Effector CD4-positive, alpha-beta T cell (primary cell): ENCODE measurements at places on chromosomes 7 and 10.

GRCh38 chr7:17902599-17902998 lies 37.7 kb downstream of the SNX13 start:
- no peak for DNase-seq

- no peak for DNase-seq
Measured at GRCh38 chr10:89373916-89374711, 3.7 kb upstream of the IFIT1B start.

DNA sequence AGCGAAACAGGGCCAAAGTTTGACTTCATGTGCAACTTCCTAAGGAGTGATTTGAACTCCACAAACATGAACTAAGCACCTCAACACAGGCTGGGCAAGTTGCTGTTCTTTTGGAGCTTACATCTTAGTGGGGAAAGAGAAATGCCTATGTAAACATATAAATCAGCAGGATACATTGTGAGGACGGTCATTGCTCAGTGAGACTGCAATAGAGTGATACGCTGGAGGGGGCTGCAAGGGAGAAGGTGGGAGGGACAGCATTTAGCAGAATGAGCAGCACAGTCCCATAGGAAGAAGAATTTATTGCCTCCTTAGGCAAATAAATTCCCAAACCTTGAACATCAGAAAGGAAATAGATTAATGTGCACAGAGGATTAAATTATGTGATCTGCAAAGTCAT lies 90.0 kb downstream of the EGFR start:
- no peak for DNase-seq

- no peak for DNase-seq
Measured at GRCh38 chr10:78292250-78292981, 258.8 kb downstream of the RPS24 start.

DNA sequence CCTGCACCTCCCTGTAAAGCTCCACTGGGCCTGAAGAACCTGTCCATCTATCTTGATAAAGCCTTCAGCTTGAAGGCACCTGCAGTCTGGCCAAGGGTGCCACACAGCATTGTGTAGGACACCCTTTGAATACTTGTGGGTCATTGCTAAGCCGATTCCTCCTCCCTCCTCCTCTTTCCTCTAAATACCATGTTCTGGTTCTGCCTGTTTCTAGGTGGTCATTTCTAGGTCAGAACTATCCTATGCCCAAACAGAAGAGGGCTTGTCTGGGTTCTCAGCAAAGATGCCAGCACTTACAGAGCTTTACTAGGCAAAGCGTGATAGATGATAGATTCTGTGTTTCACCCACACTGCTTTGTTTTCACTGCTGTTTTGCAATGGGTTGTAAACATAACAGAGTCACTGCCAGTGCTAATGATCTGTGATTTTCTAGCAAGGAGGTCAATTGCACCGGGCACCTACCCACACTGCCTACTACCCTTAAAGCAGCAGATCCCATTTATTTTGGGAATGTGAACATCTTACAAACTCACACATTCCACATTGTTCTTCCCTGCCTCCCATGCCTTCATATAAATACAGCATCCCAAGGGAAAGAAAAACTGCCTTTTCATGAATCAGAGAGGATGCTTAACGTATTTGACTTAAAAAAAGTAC lies 279.1 kb upstream of the PITRM1 start:
- no peak for DNase-seq

GRCh38 chr7:78179211-78179610 lies 380.6 kb downstream of the PHTF2 start:
- DNase-seq = no peak

DNA sequence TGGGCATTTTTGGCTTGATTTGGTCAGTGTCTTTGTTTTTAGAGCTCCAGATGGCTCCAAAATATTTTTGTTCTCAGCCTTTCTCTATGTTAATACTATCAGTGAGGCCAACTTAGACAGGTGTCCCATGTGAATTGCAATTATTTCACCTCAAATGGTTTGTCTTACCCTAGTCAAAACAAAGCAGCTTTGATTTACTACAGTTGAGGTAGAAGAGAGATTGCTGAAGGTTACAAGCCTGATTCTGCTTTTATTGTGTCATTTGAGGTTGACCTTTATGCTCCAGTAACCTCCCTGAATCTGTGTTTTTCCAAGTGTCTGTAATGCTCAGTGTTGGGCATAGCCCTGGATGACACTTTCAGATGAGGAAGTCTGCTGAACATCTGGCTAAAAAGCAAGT lies 882.9 kb downstream of the NRG3 start:
- no peak for DNase-seq

GRCh38 chr7:29019896-29020295 lies 61.8 kb upstream of the TRIL start:
- no peak for DNase-seq

GRCh38 chr10:6396226-6396625 lies 183.8 kb downstream of the PRKCQ start:
- no peak for DNase-seq

DNA sequence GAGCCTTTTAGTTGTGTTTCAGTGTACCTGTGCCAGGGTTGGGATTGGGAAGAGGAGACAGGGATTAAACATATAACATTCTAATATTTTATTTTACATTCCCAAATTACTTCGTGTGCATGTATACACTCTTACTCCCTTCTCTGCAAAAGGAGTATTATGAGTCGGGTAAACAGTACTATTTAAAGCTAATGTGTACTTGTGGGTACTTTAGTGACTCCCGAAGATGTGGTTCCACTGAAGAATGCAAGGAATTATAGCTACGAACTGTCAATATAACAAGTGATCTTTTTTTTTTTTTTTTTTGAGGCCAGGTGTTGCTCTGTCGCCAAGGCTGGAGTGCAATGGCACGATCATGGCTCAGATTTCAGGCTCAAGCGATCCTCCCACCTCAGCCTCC lies 122.6 kb upstream of the RPA3 start:
- no peak for DNase-seq

DNA sequence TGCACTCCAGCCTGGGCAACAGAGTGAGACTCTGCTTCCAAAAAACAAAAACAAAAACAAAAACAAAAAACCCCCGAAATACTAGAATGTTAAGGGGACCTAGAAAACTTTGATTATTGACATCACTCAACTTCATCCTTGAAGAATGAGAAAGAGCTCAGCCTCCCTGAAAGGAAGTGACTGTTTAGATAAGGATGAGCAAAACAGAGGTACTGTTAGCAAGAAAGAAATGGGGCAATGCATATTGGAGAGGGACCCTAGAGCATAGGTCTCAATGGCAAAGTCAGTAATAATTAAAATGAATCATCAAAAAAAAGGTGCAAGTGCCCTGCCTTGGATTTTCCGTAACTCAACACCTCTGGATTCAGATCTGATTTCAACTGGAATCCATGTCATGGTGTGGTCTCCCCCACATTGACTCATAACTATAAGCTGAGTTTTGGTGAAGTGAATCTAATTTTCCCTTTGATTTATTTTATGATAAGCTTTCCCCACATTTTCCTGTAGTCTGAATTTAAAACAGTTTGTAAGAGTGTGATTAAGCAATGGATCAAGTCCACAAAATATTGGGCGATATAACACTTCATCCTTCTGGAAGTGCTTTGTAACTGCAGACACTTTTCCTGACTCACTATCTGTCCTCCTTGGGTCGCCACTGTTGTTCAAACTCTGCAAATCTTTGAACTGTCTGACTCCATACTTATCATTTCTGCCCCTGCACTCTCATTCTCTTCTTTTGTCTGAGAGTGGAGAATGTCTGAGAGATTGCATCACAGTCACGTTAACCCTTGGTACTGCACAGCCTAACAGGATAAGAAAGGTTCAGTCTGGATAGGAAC lies 224.8 kb upstream of the LYZL1 start:
- DNase-seq = no peak

DNA sequence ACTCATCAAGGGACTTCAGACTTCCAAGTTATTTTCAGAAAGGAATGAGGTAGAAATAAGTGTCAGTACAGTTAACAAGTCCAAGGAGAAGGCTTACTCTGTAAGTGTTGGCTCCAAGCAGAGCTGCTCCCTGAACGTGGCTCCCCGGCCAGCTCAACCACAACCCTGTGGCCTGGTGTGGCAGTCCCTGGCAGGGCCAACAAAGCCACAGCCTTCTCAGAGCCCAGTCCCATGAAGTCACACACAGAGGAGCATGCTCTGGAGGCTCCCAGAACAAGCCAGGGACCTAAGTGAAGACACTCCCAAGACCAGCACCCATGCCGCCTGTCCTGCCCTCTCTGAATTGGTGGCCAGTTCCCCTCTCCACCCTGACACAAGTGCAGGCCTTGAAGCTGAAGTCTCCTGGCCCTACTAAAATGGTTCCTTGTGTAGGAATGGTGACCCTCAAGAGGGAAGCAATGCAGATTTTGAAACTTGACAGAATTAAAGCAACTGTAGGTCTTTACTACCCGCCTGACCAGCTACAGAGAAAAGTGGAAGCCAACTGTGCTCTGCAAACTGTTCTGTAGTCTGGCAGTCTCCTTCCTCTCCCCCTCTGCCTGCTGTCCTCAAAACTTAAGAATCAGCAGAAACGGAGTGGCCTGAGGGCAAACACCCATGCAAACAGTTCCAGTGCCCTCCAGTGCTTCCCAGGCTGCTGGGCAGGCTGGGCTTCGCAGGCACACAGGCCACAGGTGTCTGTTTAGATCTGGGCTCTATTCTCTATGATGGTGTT lies 51.1 kb downstream of the NOD1 start:
- DNase-seq = no peak

- DNase-seq = no peak
Measured at GRCh38 chr7:45873355-45873754, 473 bp upstream of the CCDC201 start.

DNA sequence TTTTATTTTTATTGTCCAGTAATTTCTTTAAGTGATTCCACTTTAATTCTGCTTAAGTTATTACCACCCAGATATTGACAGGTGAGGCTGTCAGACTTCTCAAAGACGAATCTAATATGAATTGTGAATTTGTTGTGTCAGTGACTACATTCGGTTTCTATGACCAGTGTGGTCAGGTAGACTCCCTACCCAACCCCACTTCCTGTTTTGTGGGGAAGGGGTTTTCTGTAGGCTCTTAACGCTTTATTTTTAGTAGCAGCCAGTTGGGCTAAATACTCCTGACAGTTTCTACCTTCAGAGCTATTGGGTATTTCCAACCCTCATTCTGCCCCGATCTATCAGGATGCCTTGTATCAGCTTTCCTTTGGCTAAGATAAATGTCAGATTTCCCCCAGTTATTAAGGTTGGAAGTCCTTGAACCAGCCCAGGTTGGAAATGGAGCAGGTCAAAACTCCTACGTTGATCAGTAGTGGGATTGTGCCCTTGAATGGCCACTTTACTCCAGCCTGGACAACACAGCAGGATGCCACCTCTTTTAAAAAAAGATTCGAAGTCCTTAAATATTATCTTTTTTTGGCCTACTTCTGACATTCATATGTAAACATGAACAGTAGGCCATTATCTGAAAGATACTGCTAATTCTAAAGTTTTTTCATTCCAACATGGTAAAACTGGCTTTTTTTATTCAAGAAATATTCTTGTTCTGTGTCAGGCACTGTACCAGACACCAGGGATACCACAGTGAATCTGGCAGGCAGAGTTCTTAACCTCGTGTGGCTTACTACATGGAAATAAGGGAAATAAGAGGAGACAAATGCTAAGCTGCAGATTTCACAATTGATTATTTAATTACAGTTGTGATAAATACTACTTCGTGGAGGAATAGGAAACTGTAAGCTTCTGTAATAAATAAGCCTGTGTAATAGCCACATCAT lies 133.3 kb upstream of the SAMD8 start:
- no peak for DNase-seq

DNA sequence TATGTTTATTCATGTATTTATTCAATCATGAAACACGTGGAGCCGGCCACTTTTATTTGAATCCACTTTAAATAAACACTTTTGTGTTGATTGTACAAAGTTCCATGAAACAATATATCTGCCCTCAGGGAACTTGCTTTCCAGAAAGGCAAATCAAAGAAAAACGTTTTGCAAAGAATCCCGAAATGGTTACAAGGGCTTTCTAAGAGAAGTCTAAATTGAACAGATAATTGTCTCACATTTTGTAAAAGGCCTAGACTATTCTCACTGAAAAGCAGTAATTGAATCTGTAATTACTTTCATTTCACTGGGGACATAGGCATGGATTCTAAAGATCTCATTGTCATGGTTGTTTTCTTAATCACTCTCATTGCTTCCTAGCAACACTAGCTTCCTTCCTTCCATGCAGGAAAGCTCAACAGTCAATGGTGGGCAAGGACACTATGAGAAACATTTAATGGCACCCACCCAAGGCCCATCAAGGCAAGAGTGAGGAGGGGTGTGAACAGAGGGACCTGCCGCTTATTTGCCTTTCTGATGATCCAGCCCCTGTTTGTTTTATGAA lies 622.4 kb upstream of the C7orf33 start:
- DNase-seq = no peak

DNA sequence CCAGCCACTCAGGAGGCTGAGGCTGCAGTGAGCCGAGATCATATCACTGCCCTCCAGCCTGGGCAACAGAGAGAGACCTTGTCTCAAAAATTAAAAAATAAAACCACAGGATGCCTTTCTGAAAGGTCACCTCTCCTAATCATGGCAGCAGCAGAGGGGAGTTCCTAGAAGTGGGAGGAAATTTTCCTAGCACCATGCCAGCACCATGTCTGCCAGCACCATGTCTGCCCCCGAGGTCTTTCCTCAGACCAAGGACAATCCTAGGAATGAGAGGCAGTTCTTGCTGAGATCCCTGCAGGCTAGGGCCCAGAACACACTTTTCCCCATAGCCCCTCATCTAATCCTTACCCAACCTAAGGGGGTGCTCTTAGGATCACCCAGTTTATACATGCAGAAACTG lies 22.3 kb upstream of the INMT start:
- no peak for DNase-seq

DNA sequence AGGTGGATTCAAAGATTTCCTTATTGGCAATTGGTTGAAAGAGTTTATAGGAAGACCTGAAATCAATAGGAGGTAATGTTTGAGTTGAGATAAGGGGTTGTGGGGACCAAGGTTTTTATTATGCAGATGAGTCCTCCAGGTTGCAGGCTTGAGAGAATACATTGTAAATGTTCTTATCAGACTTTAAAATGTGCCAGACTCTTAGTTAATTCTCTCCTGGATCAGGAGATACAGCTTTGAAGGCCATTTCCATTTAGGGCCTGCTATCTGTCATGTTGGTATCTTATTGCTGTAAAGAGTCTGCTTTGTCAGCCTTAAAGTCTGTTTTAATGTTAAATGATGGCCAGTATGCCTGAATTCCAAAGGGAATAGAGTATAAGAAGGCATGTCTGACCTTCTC lies 61.8 kb upstream of the CALCR start:
- no peak for DNase-seq
